ENCODE measurements at places on chromosomes 2 and 18. TPM values are rescaled to one million over a fixed set of nuclear protein-coding genes. Genes with fewer than 3 reads are reported as not detected.

DLX1 gene
- not detected for total RNA-seq

TSPYL6 gene
- not detected for total RNA-seq

EGR4 gene
- 1.9 TPM for total RNA-seq

ACTG2 gene
- total RNA-seq: 0.26 TPM
